ENCODE measurements at places on chromosomes 1 and 21. TPM values are rescaled to one million over a fixed set of nuclear protein-coding genes. Genes with fewer than 3 reads are reported as not detected.

DNA sequence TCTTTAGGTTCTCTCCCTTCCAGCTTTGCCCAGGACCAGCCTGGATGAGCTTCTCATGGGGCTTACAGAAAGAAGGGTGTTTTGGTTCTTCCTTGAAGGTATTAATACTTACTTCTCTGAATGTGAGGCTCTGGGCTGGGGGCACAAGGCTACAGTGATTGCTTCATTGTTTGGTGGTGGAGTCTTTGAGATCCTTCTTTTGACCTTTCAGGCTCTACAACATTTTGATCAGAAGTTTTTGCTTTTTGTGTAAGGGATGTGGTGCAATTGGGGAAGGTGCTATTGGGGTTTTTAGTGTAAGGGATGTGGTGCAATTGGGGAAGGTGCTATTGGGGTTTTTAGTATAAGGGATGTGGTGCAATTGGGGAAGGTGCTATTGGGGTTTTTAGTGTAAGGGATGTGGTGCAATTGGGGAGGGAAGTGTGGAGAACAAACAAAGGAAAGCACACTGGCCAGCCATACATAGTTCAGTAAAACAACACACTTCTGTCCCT is 103.6 kb upstream of the IVNS1ABP start:
- DNase-seq, result no peak

DNA sequence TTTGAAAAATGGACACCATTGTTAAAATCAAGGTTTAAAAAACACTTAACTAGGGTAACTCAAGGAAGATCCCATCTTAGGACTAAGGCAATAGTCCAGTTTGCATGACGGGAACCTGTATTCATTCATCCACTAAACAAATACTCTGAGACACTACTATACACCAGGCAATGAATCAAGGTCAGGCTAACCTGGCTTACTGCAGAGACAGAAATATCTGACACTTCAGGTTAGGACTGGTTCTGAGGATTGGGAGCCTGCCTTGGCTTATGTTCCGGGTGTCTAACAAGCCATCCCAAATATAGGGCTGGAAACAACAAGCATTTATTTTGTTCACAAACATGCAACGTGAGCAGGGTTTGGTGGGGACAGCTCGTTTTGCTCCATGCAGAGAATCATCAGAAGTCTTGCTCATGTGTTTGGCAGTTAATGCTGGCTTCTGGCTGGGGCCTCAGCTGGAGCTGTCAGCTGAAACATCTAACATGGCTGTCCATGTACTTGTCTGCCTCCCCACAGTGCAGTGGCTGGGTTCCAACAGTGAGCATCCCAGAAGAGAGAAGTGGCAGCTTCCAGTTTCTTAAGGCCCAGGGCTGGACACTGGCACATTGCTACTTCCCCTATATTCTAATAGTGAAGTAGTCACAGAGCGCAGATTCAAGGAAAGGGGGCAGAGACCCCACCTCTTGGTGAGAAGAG is 37.0 kb upstream of the CAMK1G start:
- DNase-seq, result no peak

GRCh38 chr1:100721526-100722207 is 2.1 kb downstream of the VCAM1 start:
- DNase-seq, result no peak

The CADM3 gene
- total RNA-seq, result 2.9 TPM

The LAPTM5 gene
- total RNA-seq, result not detected

- no peak for DNase-seq
These were observed 107.5 kb upstream of the CLDN14 start for GRCh38 chr21:36587388-36587787.

DNA sequence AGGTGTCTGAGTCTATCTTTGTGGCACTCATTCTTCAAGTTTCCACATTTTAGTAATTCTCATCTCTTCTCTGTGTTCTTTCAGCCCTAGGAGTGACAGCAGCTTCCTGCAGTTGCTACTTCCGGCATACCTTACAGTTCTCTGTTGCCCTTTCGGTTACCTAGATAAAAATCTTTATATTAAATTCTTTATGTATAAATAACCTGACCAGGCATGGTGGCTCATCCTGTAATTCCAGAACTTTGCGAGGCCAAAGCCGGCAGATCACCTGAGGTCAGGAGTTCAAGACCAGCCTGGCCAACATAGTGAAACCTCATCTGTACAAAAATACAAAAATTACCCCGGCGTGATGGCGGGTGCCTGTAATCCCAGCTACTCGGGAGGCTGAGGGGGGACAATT is 62.9 kb downstream of the CDKN2C start:
- no peak for DNase-seq

The FAM177B gene
- total RNA-seq, result not detected

GRCh38 chr1:64743954-64744491 is 852 bp upstream of the RAVER2 start:
- DNase-seq, result no peak

The TEDDM1 gene
- total RNA-seq, result not detected

The E2F2 gene
- total RNA-seq, result 4.8 TPM

- no peak for DNase-seq
These were observed 45.7 kb downstream of the RAP1GAP start for GRCh38 chr1:21623410-21623961.

GRCh38 chr1:15858069-15858670 is 10.7 kb downstream of the SPEN start:
- no peak for DNase-seq

DNA sequence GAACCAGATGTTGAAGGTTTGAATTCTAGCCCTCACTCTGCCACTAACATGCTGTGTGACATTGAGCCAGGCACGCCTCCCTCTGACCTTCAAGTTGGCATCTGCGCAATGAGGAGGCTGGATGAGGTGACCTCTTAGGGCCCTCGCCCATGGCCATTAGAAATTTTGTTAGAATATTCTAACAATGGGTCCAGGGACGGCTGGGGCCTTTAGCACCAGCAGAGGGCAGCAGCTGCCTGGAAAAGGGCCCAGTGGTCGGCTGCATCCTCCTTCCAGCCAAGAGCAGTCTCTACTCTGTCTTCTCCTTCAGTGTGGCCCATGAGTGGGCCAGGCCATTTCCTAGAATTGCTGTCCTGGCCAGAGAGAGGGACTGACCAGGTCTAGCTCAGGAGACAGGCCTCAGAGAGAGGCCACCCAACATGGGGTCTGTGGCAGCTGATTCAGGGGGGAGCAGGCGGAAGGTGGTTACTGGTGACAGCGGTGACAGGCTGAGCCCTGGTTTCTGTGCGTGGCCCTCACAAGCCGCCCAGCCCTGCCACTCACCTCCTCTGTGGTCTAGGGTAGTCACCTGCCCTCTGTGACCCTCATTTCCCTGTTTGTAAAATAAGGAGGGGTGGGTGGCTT is 101.3 kb upstream of the ACTL8 start:
- DNase-seq, result peak; percentile 70

- no peak for DNase-seq
These were observed 30.7 kb downstream of the GRHL3 start for GRCh38 chr1:24349891-24350290.

GRCh38 chr1:225942574-225942973 is 1.6 kb upstream of the LEFTY2 start:
- DNase-seq, result no peak

GRCh38 chr1:193083365-193084088 is 21.7 kb downstream of the GLRX2 start:
- DNase-seq, result no peak

- no peak for DNase-seq
These were observed 66.4 kb downstream of the GPR88 start for GRCh38 chr1:100604372-100604771.

- DNase-seq, result no peak
These were observed 10.2 kb downstream of the TRAF3IP3 start for GRCh38 chr1:209766051-209766450.

- DNase-seq, result no peak
These were observed 131.1 kb downstream of the NFIA start for GRCh38 chr1:61213245-61214011.

The PDZK1IP1 gene
- not detected for total RNA-seq

The LCE1E gene
- not detected for total RNA-seq

DNA sequence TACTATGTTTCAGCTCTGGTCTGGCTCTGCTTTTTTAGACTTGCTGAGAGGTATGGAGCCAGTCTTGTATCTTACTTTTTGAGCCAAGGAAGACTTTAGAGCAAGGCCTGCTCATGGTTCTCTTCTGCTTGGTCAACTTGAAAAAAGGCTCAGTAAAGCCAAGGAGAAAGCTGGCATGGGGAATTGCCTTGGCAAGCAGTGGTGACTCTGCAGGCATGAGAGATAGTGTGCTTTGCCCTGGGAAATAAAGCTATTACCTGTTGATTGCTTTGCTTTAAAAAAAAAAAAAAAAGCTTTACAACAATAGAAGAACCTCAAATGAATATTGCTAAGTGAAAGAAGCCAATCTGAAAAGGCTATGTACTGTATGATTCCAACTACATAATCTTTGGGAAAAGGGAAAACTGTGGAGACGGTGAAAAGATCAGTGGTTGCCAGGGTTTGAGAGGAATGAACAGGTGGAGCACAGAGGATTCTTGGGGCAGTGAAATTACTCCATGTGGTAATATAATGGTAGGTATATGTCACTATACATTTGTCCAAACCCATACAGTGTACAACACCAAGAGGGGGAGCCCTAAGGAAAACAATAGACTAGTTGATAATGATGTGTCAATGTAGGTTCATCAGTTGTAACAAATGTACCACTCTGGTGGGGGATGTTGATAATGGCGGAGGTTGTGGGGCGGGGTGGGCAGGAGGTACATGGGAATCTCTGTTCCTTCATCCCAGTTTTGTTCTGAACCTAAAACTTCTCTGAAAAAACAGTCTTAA is 87.6 kb downstream of the HMCN1 start:
- no peak for DNase-seq

The PODN gene
- total RNA-seq, result 4.6 TPM

- DNase-seq, result no peak
These were observed 351.6 kb upstream of the PLXNA2 start for GRCh38 chr1:208595745-208596144.

The CELSR2 gene
- 25.0 TPM for total RNA-seq

DNA sequence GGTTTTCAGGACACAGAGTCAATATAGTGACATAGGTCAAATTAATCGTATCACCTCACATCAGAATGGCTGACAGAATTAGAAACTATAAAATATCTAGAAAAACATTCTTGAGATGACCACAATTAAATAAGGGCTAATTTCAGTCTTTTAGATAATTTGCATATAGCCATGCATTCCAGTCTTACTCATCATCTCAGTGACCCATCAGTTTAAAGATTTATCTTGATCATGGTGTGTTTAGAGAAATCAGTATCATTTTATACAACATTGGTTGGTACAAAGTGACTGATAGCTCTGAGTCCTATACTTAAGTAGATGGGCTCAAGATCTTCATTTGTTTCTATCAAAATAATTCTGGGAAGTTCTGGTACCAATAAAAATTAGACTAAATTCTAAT is 262.3 kb upstream of the SNX7 start:
- no peak for DNase-seq

The ANXA9 gene
- 1.2 TPM for total RNA-seq

DNA sequence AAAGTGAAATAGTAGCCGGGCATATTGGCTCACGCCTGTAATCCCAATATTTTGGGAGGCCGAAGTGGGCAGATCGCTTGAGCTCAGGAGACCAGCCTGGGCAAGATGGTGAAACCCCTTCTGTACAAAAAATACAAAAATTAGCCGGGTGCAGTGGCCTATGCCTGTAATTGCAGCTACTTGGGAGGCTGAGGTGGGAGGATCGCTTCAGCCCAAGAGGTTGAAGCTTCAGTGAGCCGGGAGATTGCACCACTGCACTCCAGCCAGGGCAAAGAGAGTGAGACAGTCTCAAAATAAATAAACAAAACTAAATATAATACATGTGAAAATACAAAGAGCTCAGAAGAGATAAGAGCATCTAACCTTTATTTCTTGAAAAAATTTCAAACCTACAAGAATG is 2.3 kb upstream of the MSTO1 start:
- no peak for DNase-seq

DNA sequence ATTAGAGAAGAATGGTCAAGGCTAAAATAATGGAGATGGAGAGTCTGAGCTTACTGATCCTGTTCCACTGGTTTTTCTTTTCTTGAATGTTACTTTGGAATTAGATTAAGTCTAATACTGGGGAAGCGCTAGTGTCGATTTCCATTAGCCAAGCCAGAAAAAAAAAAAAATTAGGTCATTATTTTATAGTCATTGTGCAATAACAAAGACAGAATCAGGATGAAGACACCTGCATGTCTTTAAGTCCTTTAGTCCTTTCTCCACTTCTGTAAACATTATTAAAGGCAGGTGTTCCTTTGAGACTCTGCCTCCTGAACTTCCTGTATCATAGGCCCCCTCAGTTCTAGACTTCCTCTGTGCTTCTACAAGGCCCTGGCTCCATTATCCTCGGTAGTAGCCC is 42.8 kb downstream of the MYSM1 start:
- no peak for DNase-seq

GRCh38 chr1:157558119-157558518 is 5.8 kb upstream of the FCRL5 start:
- DNase-seq, result no peak

- no peak for DNase-seq
These were observed 19.3 kb upstream of the LSS start for GRCh38 chr21:46247699-46248421.

DNA sequence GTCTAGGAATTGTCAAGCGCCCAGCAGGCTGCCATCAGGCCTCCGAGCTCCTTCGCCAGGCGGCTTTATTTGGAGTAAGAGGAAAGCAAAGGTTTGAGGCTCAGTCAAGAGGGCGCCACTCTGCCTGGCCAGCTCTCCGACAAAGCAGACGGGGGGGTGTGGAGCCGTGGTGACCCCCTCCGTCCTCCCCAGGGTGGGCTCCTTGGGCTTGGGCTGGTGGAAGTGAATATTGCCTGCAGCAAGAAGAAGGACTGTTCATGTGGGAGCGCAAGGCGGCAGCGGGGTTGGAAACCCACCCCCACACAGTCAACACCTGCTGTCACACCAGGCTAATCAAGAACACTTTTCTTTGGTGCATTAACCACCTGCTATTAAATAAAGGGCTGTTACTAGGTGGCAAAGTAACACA is 14.6 kb downstream of the EPHX1 start:
- DNase-seq, result no peak
